Activated T-helper 1 cell treated with anti-CD3 and anti-CD28 coated beads, Interleukin-12 subunit alpha, Interleukin-12 subunit beta, Interleukin-2, Interleukin-4 antibody, amounts not matched to agents 30 ng/mL and 10 ng/mL and 1 ng/mL, durations not matched to agents 14 hours and 24 hours and 36 hours (primary cell): ENCODE measurements at places on chromosomes 2 and 18.

GRCh38 chr2:167550448-167550847, 662.2 kb downstream of the XIRP2 start:
- DNase-seq = no peak

GRCh38 chr2:158781353-158781961, 13.7 kb upstream of the DAPL1 start:
- no peak for DNase-seq

DNA sequence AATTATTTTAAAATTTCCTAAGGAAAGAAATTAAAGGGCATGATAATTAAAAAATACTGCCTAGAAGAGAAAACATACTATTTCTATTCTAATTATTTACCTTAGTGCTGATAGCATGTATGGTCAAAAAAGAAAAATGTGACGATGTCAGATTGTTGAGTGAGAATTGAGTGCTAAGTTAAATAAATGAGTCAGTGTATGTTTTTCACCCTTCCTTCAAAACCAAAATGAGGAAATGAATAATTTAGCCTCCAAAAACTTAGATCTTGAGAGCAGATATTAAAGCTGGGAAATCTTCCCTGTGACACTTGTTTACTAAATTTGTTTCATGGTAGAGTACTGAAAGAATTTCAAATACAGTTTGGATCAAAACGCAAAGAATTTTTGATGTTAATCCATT, 58.6 kb upstream of the NYAP2 start:
- no peak for DNase-seq

GRCh38 chr2:235665661-235666212, 171.9 kb downstream of the AGAP1 start:
- DNase-seq = no peak

- DNase-seq = no peak
These were observed 222.9 kb downstream of the ZBTB7C start for GRCh38 chr18:48186131-48186766.

- no peak for DNase-seq
These were observed 265.9 kb downstream of the CELF4 start for GRCh38 chr18:37299471-37300304.

DNA sequence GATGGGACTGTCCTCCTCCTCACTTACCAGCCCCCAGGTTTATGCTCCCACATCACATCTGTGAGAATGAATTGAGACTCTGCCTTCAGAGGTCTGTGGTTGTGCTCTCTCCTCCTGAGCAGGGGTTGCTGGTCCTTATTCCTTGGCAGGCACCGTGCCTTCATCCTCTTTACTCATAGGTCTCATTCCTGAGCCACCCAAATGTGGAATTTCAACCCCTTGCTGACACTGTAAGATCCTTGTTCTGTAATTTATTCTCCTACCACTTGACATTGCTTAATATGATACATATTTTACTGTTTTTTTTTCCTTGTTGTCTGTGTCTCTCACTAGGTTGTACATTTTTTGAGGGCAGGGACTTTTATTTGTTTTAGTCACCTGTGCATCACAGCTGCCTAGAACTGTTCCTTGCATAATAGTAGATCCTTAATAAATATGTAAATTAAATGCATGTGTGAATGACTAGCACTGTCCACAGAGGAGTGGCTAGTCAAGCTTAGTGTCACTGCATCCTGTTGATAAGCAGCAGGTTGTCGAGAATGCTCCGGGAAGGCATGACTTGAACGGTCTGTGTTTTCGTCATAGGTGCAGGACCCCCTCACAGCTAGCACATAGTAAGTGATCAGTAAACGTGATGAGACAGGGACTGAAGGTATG, 180.6 kb downstream of the ZNF407 start:
- DNase-seq = no peak

GRCh38 chr18:35634323-35634722, 52.8 kb downstream of the GALNT1 start:
- no peak for DNase-seq

DNA sequence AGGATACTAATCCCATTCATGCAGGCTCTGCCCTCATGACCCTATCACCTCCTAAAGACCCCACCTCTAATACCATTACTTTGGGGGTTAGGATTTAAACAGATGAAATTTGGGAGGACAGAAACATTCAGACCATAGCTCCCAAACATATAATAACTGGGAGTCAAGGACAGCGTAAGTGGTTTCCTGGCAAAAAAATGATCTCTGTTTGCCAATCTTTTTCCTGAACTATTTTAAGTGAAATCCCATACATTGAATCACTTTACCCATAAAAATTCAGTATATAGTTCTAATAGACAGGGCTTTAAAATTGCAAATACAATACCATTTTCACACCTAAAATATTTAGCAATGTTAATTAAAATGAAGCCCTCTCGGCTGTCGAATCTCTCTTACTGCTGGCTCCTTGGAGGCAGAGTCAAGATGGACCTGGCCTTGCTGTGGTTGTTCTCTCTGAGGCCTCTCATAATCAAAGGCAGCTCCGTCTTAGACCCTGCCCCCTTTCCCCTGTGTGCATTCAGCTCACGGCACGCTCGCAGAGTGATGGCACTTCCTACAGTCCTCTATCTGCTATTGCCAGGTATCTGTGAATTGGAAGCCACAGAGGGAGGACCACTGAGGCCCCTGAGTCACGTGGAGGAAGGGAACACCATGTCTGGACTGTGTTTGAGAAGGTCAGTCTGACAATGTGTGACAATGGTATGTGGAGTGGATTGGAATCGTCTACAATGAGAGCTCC, 132.3 kb downstream of the UXS1 start:
- no peak for DNase-seq

DNA sequence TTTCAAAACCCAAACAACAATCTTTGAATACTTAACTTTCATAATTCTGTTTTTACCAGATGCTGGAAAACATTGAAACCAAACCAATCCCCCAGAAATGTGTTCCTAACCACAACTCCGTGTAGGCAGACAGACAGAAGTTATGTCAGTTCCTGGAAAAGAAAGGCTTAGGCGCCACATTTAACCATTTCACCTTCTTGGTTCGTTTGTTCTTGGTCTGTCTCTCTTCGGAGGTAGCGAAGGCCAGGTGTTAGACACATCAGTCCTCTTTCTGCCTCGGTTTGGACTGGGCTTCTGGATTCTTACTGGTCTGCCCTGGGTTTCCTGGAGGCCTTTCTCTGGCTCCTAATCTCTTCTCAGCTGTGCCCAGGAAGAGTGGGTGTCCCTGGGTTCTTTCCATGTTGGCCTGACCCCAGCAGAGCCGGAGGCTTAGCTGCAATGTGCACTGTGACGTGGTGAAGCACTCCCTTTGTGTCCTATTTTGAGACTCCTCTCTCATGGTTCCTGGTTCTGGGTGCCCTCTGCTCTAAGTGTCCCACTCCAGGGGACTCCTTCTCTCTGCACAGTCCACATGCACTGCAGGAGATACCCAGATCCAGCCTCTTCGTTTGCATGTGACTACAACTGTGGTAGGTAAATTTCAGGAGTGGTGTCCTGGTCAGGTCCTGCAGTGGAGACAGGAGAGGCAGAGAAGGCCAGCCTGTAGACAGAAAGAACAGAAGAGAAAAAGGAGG, 23.1 kb upstream of the RAB31 start:
- no peak for DNase-seq

DNA sequence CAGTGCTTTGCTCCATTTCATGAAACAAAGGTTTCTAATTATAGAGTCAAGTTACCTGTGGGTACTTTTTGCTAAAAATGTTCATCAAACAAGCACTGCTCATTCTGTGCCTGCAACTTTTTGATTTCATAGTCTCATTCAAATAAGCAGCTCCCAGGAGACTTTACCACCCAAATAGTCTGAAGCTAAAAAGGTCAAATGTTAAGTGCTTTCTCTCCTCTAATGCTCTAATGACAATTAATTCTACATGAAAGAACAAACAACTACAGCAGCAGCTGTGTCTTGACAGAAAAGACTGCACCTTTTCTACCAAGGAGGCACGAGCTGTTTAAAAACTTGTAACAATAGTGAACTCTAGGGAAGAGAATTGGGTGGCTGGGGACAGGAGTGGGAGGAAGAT, 65.3 kb downstream of the CCDC93 start:
- DNase-seq = no peak

- no peak for DNase-seq
These were observed 189.0 kb upstream of the HDAC4 start for GRCh38 chr2:239589833-239590232.

- DNase-seq = no peak
These were observed 107.5 kb upstream of the CELF4 start for GRCh38 chr18:37672932-37673595.

- no peak for DNase-seq
These were observed 240.4 kb downstream of the PRKCE start for GRCh38 chr2:45891719-45892424.

DNA sequence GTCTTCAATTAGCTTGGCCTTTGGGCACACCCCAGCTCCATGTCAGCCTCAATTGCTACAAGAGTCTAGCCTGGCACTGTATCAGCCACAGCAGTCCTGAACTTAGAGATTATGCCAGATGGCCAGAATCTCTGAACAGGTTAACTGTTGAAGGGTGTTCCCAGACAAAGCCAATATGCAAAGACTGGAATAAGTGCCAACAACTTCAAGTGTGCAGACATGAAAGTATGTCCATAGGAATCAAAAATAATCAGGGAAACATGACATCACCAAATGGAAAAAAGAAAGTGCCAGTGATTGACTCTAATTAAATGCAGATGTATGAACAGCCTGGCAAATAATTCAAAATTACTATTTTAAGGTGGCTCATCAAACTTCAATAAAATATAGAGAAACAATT, 98.5 kb upstream of the DOCK10 start:
- DNase-seq = no peak

DNA sequence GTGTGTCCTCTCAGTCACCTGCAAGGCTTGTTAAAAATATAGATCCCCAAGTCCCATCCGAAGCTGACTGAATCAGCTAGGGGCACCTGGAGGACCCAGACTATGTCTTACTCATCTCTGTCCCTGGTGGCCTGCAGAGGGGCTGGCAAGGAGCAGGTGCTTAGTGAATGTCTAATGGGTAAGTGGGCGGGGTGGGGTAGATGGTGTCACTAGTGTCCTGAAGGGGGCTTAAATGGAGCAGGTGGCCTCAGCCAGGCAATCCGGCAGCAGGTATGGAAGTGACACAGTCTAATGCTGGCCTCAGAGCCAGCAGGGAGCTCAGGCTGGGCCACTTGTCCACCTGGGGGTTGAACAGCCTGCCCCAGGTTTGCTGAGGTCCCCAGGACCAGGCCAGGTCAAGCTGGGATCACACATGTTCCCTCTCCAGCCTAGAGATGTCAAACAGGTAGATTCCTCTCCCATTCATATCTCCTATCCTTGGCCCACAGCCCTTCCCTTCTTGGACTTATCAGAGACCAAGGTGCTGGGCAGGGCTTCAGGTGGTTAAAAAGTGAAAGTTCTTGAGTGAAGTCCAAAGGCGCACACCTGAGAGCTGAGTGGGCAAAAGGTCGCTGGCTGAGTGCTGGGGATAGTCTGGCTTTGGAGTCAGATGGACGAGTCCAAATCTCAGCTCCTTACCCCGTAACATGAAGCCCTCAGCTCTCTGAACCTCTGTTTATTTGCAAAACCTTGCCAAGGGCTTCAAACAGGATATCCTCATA, 1.7 kb downstream of the STEAP3 start:
- no peak for DNase-seq

DNA sequence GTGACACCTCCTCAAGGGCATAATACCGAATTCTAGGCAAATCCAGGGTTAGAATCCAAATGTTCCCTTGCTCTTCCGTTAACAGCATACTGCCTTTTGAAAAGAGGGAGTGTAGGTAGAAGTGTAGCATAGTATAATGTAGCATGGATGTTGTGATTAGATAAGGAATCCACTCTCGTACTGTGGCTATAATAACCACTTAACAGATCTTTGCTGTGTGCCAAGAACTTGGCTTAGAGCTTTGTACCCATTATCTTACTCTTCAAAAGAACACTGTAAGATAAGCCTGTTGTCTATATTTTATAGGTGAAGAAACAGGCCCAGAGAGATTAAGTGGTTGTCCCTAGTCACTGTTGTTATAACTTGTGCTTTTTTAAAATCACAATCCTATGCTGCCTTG, 24.2 kb downstream of the WDR75 start:
- DNase-seq = no peak

DNA sequence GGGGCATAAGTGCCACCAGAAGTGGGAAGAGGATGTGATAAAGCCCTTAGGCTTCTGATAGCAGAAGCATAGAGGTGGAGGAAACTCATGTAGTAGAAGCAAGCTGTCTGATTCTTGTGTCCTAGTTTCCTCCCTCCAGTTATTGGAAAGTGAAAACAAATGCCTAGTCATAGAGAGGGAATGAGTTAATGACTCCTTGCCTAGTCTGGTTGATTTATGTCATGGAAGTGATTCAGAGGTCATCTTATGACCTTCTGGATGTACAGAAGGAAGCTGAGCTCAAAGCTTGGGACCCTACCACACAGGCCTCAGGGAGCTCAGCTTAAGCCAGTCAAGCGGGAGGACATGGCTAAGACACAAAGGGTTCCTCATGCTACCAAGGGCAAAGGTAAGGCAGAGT, 232.2 kb downstream of the THSD7B start:
- DNase-seq = no peak

GRCh38 chr18:26327062-26327461, 100.8 kb downstream of the TAF4B start:
- DNase-seq = no peak

DNA sequence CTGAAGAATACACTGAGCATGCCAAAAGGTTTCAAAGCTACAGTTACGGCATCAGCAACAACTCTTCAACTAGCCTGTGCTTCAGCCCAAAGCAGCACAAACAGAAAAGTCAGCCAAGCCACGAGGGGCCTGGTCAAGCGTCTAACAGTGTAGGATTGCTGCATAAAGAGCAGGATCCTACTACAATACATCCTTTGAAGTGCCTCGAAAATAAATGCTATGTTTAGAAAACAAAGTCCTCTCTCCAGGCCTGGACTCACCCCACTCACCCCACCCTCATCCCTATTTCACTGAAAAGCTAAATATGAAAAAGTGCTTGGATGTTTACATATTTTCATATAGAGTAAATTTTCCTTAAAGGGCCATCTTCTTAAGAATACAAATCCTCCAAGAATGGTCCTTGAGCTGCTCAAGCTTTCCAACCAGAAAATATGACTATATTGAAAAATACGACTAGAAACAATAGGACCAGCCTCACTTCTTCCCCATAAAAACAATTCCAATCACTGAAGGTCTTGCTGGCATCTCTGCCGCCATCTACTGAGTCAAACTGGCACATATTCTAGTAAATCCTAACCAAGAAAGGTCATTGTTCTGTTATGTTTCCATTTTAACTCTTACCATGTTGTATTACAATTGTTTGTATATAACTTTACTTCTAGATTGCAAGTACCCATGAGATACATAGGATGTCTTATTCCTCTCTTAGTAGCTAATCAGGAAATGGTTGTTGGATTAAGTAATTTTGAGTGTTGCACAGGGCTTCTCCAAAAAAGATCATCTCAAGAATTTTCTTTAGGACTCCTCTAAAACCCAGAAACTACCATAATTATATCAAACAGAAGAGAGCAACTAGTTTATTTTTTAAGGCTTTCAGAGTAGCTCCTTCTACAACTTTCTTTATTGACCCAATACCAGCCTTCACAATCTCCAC, 63.6 kb downstream of the CLHC1 start:
- DNase-seq = peak; percentile 10

DNA sequence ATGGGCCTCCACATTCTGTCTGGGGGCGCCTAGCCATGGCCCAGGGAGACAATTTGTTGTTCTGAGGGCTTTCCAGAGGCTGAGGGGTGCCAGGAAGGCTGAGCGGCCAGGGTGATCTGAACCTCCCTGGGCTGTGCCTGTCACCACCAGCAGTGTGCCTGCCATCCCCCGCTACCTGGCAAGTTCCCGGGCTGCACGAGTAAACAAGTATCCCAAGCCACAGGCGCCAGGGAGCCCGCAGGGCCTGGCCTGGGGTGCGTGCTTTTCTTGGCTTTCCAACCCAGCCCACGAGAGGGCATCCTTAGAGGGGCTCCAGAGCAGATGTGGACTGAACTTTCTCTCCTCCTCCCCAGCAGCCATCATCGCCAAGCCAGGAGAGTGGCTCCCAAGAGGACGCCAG, 35.1 kb upstream of the B3GNT7 start:
- DNase-seq = no peak
